Muscle of leg (tissue), 16 donors: ENCODE measurements at places on chromosomes 4 and X. TPM values are rescaled to one million over a fixed set of nuclear protein-coding genes. Genes with fewer than 3 reads are reported as not detected.

DNA sequence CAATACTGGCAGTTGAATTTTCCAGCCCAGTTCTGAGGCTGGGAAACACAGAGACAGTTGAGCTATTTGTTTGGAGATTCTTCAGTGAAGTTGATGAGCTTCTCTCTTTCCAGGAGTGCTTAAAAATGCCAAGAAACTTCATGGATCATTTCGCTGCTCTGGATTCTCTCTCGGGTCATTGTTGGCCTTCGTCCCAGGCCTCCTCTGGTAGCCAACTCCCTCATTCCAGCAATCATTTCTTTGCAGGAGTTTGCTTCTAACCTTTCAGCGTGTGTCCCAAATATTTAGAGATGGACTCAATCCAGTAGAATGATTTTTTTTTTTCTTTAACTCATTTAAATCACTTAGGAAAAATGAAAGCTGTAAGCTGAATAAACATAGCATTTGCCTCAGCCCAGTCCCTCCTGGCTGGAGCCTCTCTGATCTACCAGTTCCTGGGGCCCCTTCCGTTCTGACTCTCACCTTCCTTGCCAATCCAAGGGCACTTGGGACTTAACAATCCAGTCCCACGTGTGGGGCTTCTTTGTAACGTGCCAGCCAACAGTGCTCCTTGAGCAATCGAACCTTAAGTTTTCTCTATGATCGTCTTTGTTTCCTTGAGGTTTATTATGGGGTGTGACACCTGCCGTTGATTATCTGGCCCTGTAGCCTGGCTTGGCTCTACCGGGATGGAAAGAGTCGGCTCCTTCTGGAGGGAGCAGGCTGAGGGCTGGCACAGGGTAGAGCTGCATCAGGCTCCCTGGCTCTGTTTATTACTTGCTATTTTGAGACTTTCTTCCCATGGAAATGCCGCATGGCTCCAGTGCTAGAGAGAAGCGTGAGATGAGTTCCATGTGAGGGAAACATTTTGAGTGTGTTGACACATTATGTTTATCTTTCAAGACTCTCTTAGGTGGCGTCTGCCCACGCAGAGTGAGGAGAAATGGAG lies 80.4 kb upstream of the GPC4 start:
- DNase-seq, result peak; percentile 96

Gene MAGEC3
- total RNA-seq, result 0.04 TPM

DNA sequence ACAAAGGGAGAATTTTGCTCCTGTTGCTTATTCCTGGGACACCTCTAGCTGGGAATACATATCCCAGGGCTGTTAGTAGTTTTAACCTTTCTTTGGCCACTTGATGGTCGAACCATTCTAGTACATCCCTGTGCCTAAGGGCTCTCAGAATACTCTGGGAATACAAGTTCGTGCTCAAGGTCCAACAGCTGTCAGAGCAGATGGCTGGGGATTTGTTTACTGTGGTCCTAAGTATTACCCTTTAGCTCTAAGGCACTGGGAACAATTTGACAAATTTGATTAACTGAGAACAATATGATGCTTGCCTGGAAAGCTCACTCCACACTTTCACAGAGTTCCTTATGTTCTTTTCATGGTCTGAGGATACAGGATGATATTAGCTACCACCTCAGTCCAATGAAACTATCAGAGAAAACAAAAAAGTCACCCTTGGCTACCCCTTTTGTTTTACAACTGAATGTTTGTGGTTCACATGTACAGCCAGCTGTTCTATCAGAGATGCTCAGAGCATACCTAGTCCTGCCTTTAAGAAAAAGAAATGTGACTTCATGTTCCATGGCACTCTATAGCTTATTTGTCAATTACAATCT lies 47.4 kb upstream of the PHOX2B start:
- peak; percentile 8 for DNase-seq

DNA sequence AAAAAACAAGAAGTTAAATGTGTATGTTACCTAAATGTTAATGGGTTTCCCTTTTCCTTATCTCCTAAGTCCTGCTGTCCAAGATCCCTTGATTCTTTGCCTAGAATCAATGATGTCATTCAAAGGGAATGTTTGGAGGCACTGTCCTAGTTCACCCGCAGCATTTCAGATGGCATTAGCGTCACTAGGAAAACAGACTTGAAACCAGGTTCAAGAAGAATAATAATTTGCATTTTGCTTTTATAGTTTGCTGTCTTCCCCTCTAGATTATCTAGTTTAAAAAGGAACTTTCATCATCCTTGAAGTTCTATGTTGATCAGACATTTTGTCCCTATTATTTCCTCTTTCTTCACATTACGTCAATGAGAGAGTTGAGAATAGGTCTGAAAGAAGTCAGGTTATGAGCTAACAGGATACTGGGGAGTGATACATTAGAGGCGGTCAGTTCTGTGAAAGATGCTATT lies 234.1 kb upstream of the PGRMC2 start:
- peak; percentile 40 for DNase-seq

GRCh38 chr4:15654593-15655222 lies 449 bp downstream of the FBXL5 start:
- peak; percentile 67 for DNase-seq

- no peak for DNase-seq
Measured at GRCh38 chrX:20231598-20231997, 35.1 kb downstream of the RPS6KA3 start.
